Tibial nerve (tissue), 4 donors: ENCODE measurements at places on chromosomes 2 and 18.

DNA sequence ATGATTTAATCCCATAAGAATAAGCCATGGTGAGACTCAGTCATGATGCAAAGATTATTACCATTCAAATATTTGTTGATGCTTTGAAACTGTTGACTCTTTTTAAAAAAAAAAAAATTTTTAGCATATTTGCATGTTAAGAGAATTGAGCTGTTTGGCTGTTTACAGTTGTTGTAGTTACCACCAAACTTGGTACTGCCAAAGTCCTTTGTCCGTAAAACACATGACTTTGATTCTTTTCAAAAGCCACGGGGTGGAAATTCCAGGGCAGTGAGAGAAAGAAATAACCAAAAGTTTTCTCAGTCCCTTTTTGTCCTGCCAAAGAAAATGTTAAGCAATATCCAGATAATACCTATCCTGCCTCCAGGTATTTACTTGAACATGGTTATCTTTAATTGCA is 474.8 kb downstream of the METTL4 start:
- DNase-seq, result no peak

- DNase-seq, result no peak
These were observed 19.3 kb upstream of the POU3F3 start for GRCh38 chr2:104834431-104835153.

DNA sequence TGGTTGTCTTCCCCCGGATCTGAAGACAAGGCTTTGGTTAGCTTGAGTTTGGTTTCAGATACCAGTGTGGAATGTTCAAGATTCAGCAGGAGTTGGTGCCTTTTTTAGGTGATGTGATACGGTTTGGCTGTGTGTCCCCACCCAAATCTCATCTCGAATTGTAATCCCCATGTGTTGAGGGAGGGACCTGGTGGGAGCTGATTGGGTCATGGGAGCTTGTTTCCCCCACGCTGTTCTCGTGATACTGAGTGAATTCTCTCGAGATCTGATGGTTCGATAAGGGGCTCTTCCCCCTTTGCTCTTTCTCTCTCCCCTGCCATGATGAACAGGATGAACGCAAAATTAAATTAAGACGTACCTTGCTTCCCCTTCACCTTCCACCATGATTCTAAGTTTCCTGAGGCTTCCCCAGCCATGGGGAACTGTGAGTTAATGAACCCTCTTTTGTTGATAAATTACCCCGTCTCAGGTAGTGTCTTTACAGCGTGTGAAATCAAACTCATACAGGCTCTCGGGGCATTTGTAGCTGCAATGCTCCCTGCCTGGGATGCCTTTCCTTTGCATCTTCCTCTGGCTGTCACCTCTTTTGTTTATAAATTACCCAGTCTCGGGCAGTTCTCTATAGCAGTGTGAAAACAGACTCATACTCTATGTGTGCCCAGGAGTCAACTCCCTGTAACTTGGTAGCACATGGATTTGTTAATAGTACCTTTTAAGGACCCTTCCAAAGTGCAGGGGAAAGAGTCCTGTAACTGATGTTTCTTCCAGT is 21.3 kb downstream of the PDCD1 start:
- DNase-seq, result peak; percentile 1

DNA sequence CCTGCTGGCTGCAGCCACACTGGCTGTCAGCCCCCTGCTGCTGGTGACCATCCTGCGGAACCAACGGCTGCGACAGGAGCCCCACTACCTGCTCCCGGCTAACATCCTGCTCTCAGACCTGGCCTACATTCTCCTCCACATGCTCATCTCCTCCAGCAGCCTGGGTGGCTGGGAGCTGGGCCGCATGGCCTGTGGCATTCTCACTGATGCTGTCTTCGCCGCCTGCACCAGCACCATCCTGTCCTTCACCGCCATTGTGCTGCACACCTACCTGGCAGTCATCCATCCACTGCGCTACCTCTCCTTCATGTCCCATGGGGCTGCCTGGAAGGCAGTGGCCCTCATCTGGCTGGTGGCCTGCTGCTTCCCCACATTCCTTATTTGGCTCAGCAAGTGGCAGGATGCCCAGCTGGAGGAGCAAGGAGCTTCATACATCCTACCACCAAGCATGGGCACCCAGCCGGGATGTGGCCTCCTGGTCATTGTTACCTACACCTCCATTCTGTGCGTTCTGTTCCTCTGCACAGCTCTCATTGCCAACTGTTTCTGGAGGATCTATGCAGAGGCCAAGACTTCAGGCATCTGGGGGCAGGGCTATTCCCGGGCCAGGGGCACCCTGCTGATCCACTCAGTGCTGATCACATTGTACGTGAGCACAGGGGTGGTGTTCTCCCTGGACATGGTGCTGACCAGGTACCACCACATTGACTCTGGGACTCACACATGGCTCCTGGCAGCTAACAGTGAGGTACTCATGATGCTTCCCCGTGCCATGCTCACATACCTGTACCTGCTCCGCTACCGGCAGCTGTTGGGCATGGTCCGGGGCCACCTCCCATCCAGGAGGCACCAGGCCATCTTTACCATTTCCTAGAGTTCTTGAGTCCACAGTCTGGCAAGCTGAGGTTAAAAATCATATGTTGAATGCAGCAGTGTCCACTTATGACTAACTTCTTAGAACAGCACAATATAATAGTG is 741 bp downstream of the GPR148 start:
- no peak for DNase-seq
